ENCODE measurements at places on chromosomes 16 and 17.
A peak's percentile ranks its signal among the peaks of the same experiment; 100 is the strongest.

DNA sequence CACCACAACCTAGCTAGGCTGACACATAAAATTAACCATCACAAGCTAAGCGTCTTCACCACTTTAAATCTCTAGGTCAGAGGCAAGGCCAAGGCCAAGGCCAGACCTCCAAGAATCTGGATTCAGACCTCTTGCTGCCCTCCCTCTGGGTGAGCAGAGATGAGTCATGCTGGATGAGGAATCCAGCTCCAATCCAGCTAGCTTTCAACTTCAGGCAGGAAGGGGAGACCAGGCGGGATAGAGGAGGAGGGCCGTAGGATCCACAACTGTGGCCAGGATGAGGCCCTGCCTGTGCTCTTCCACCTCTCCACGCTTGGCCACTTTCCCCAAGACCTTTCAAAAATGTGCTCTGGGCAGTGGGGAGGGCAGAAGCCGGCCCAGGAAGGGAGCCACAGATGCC is 14.7 kb downstream of the LRRC75A start:
- DNase-seq, result no peak

- peak; percentile 69 for DNase-seq
Measured at GRCh38 chr17:29565643-29566472, 979 bp downstream of the ABHD15 start.

GRCh38 chr17:51371732-51372151 is 111.4 kb downstream of the UTP18 start:
- DNase-seq, result peak; percentile 45

DNA sequence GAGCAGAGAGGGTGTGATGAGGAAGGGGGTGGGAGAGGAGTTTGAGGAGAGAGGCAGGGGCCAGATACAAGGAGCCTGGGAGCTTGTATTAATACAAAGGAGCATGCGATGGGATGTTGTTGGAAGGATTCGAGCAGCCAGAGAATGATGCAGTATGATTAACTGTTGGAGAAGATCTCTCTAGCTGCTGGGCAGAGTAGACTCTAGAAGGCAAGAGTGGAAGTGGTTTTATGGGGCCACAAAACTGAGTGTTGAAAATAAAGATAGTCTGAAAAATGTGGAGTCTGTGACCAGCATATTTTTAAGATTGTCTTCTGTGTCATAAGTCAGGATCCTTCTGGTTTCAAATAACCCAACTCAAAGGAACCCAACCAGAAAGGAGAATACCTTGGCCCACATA is 98.3 kb downstream of the MSI2 start:
- DNase-seq, result no peak

GRCh38 chr17:58272367-58273280 is 8.1 kb downstream of the MPO start:
- DNase-seq, result no peak

DNA sequence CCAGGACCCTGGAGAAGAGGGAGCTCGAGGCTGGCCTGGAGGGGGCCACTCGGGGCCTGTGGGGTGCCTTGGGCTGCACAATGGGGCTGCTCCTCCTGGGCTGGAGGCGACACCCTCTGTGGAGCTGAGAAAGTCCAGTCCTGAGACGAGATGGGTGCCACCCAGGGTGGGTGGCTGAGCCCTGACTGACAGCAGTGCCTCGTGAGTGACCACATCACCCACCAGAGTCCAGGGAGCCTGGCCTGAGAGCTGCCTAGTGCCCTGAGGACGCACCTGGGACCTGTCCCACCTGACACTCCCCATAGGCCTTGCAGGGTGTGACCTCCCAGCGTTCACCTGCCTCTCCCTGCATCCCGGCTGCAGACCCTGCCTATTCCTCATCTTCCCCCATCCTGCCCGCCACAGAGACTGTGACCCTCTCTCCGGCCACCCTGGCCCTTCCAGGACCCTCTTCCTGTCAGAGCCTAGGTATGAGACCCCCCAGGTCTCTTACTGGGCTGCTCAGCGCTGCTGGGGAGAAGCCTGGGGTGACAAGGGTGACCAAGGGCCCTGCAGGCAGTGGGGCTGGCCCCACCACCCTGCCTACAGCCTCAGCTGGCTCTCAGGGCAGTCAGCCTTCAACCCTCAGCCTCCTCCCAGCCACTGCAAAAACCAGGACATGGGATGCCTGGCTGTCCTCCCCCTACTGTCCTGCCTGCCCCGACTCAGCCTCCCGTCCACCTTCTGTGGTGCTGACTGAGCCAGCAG is 41.2 kb downstream of the TNFRSF13B start:
- no peak for DNase-seq

GRCh38 chr17:2909846-2910234 is 113.6 kb downstream of the RAP1GAP2 start:
- DNase-seq, result no peak

DNA sequence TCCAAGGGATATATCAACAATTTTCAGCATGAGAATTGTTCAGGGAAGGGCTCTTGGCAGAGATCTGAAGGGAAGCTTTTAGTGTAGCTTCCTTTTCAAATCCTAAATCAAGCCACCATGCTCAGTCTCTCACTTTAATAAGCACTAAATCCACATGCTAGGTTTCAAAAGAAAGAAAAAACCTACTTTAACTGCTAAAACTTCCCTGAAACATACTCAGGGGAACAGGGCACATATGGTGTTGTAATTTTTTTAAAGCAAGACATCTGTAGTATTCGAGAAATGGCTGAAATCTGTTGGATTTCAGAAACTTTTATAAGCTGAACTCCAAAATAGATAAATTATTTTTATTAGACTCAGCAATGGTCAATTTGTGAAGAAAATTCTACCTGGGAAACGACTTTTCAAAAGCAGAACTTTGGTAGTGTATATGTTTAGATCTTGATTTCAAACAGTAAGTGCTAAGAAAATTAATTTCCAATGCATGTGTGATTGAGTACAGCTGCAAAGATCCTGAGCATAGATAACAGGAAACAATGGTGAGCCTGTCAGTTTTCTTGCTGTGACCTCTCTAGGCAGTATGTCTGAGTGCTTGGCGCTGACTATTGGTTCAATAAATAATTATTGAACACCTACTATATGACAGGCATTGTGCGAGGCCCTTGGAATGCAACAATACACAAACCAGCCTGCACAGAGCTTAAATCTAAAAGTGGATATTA is 804.5 kb upstream of the SOX9 start:
- no peak for DNase-seq

DNA sequence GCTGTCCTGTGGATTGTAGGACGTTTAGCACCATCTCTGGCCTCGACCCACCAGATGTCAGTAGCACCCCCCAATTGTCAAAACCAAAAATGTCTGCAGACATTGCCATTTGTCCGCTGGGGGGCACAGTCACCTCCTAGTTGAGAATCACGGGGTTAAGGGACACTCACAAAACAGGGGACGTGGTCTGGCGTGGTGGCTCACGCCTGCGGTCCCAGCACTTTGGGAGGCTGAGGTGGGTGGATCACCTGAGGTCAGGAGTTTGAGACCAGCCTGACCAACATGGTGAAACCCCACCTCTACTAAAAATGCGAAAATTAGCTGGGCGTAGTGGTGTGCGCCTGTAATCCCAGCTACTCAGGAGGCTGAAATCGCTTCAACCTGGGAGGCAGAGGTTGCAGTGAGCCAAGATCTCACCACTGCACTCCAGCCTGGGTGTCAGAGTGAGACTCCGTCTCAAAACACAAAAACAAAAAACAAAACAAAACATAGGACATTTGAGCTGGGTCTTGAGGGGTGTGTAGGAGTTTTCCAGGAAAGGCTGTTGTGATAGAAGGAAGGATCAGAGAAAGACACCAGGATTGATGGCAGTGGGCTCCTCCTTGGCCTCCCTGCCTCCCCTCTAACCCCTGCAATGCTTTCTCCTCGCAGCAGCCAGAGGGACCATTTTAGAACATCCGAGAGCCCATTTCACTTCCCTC is 171.8 kb upstream of the GSE1 start:
- DNase-seq, result no peak

- no peak for DNase-seq
Measured at GRCh38 chr17:40328386-40328766, 19.4 kb downstream of the RARA start.

DNA sequence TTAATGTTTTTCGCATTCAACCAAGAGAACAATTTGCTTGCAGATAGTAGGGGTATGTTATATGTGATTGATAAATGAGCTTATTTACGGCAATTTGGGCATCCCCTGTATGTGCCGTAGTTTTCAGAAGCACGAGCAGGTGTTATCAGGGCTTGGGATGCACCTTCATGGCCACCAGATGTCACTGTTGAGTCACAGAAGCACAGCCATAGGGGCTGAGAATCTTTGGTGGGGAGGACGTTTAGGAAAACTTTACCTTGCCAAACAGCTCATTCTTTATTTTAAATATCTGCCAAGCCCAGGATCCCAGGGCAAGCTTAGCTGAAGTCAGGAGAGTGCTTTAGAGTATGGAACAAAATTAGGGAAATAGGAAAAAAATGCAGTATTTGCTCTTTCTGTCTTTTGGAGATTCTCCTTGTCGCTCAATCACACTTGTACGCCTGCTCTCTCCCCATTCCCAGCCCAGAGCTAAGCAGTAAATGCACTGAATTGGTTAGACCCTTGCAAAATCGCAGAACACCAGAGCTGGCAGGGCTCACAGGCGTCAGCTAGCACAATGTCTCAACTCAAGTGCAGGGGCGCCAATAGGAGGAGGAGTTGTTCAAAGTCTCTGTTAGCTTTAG is 93.6 kb upstream of the MPHOSPH6 start:
- peak; percentile 53 for DNase-seq

DNA sequence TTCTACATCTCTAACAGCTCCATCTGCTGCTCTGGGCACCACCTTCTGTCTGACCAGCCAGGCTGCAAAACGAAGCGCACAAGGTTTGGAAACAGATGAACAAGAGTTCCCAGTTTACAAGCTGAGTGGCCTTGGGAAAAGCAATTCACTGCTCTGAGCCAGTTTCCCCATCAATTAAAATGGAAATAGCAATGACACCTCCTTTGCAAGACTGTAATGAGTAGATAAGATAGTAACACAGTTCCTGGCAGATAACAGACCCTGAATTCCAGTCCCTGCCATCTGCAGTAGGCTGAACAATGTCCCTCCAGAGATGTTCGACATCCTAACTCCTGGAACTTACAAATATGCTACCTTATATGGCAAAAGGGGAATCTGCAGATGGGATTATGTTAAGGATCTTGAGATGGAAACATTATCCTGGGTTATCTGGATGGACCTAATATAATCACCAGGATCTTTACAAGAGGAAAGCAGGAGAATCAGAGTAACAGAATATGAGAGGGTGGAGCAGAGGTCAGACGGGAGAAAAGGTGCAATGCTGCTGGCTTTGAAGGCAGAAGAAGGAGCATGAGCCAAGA is 27.9 kb downstream of the CPPED1 start:
- DNase-seq, result no peak

- no peak for DNase-seq
Measured at GRCh38 chr17:61469474-61469873, 17.3 kb downstream of the TBX4 start.

DNA sequence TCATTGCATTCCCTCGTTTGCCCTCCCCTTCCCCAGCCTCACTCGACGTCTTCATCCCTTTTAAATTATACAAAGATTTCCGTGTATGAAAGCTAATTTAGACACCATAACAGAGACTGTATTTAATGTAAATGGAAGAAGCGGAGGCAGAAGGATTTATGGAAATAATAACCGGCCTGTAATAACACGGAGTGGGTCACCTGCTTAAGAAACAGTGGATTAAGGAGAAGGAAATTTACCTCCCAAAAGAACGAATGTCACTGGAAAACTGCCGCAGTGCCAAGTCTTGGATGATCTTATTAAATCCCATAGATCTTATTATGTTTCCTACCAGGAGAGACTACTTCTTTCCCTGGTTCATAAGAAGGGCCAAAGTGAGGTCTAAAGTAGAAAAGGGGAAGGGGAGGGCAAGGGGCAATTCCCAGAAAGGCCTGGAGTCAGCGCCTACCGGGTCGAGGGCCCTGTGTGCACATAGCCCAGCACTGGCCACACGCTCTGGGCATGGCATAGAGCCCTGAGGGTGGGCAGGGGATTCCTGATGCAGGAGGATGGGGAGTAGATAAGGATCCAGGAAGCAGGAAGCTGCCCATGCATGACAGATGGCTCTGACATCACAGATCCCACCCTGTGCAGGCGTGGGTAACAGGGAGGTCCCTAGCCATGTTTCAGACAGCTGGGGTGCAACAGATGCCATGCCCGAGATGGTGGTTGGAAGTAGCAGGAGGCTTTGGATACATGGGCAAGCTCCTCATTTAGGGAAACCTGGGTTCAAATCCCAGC is 56.2 kb upstream of the RPL38 start:
- no peak for DNase-seq

GRCh38 chr16:3819746-3820724 is 60.5 kb downstream of the CREBBP start:
- no peak for DNase-seq

DNA sequence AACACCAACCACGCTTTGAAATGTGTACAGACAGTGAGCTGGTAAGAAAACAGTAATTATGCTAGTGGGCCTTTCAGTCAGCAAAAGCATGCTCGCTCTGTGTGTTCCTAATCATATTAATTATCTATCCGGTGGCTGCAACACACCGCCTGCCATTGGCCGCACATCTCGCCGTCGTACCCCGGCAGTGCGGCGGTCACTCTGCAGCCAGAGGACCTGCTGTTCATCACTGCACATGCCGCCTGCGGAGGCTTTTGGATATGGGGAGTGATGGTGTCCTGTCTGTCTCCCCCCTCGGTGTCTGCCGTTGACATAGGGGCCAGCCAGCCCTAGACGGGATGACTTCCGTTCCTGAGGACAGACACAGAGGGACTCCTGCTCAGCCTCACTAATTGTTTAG is 68.5 kb downstream of the RPA1 start:
- no peak for DNase-seq
